ENCODE measurements at places on chromosomes 13 and 19. TPM values are rescaled to one million over a fixed set of nuclear protein-coding genes. Genes with fewer than 3 reads are reported as not detected.

MUC16 gene
- 0.90 TPM for total RNA-seq

TNNT1 gene
- total RNA-seq = not detected

COPE gene
- total RNA-seq = 147 TPM

- DNase-seq = no peak
These were observed 300.1 kb downstream of the COG6 start for GRCh38 chr13:39955560-39955959.

UBAC2 gene
- 49.3 TPM for total RNA-seq

TRIM28 gene
- total RNA-seq = 185 TPM

ELL gene
- 38.4 TPM for total RNA-seq

GRCh38 chr19:2084993-2085720 is 11.0 kb downstream of the MOB3A start:
- DNase-seq = no peak

GRCh38 chr13:43963726-43964125 is 84.0 kb downstream of the LACC1 start:
- DNase-seq = no peak

GRCh38 chr13:32150239-32150638 is 118.7 kb downstream of the FRY start:
- DNase-seq = no peak

RNF113B gene
- total RNA-seq = not detected

GRCh38 chr19:1590641-1591397 is 1.8 kb downstream of the MBD3 start:
- no peak for DNase-seq

DNA sequence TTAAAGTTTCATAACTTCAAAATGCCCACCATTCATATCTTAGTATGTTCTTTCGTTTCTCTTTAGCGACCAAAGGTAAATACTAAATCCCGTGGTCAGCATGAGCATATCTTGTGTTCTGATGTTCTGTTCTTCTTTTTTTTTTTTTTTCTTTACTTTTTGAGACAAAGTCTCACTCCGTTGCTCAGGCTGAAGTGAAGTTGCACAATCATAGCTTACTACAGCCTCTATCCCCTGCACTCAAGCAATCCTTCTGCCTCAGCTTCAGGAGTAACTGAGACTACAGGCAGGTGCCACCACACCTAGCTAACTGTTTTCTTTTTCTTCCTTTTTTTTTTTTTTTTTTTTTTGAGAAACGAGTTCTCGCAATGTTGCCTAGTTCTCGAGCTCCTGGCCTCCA is 60.9 kb upstream of the ATP12A start:
- no peak for DNase-seq

SYNGR4 gene
- total RNA-seq = not detected

LRRC63 gene
- 0.19 TPM for total RNA-seq

GRCh38 chr13:40375489-40376171 is 290.8 kb downstream of the FOXO1 start:
- DNase-seq = no peak

DNA sequence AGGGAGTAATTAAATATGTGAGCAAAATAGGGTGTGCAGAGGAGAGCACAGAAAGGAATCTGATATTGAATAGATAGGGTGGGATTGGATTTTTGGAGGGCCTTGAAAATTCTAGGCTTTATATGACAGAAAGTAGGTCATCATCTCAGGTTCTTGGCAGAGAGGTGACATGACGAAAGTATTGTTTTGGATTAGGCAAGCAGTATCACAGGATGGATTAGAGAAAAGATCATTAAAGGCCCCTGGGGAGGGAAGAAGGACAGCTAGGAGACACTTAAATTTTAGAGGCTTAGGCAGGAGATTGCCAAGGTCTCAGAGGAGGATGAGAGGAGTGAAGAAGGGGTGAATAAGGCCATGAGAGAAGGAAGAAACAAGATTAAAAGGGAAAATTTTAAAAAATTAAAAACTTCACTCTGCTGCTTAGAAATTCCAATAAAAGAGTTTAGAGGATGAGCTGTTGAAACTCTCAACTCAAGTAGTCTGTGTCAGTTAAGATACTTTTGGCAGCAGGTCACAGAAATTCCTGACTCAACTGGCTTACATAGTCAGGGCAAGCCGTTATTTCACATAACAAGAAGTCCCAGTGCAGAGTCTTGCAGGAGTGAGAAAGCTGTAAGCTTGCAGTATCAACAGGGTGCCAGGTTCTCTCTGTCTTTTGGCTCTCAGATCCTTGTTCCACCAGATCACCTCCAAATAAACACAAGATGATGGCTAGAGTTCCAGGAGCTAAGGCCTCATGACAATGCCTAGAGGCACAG is 8.8 kb downstream of the GPC6 start:
- DNase-seq = no peak

DNA sequence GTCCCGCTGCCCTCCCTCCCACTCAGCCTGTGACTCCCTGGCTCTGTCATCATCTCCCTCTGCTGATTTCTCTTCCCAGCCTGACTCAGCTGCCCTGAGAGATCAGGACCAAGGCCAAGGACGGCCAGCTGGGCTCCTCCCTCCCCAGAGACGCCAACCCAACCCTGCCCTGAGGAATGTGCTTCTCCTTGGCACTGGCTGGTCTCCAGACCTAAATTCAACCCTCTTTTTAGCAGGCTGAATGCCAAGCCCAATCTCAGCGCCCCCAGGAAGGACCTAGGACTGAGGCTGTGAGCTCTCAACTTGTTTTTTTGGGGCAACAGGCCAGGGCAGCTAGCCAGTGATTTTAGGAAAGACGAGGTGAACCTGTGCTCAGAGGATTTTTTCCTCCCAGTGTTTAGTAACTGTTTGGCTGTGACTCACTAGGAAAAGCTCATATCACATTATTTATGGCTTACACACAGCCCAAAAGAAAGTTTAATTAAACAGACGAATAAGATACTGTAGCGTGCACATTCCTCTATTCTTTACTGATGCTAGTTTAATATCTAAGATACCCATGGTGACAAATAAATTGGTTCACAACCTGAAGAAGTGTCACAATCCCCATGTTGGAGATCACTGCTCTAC is 7.4 kb upstream of the IGFL1 start:
- DNase-seq = no peak

DNA sequence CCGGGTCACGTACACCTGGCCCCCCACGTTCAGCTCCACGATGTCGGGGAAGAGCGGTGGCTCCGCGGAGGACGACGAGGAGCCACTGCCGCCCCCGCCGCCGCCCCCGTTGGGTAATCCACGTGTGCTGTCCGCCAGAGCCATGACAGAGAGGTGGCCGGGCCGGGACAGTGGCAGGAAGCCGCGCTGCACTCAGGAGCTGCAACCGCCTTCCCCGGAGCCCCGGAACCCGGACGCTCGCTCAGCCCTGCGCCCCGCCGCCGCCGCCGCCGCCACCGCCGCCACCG is 257 bp downstream of the KCTD12 start:
- no peak for DNase-seq

GJB2 gene
- 0.26 TPM for total RNA-seq

GRCh38 chr19:7648265-7649014 is 11.5 kb downstream of the STXBP2 start:
- DNase-seq = no peak

GRCh38 chr13:71524613-71525304 is 342.2 kb downstream of the DACH1 start:
- no peak for DNase-seq

- DNase-seq = no peak
These were observed 792.9 kb downstream of the LIG4 start for GRCh38 chr13:107422421-107422820.

GRCh38 chr19:48311384-48311783 is 14.0 kb upstream of the EMP3 start:
- DNase-seq = no peak

ICAM5 gene
- total RNA-seq = 1.2 TPM

- DNase-seq = no peak
These were observed 18.8 kb downstream of the ZSCAN5A start for GRCh38 chr19:56295531-56296455.

MEDAG gene
- total RNA-seq = 187 TPM

- no peak for DNase-seq
These were observed 5.5 kb downstream of the SF3A2 start for GRCh38 chr19:2242092-2242537.

ZNF701 gene
- 11.2 TPM for total RNA-seq

GRCh38 chr13:96214824-96215445 is 125.0 kb downstream of the HS6ST3 start:
- DNase-seq = no peak

- DNase-seq = no peak
These were observed 123.0 kb upstream of the KL start for GRCh38 chr13:32893176-32893575.

GRCh38 chr19:8224394-8225145 is 15.4 kb downstream of the CERS4 start:
- no peak for DNase-seq

DNA sequence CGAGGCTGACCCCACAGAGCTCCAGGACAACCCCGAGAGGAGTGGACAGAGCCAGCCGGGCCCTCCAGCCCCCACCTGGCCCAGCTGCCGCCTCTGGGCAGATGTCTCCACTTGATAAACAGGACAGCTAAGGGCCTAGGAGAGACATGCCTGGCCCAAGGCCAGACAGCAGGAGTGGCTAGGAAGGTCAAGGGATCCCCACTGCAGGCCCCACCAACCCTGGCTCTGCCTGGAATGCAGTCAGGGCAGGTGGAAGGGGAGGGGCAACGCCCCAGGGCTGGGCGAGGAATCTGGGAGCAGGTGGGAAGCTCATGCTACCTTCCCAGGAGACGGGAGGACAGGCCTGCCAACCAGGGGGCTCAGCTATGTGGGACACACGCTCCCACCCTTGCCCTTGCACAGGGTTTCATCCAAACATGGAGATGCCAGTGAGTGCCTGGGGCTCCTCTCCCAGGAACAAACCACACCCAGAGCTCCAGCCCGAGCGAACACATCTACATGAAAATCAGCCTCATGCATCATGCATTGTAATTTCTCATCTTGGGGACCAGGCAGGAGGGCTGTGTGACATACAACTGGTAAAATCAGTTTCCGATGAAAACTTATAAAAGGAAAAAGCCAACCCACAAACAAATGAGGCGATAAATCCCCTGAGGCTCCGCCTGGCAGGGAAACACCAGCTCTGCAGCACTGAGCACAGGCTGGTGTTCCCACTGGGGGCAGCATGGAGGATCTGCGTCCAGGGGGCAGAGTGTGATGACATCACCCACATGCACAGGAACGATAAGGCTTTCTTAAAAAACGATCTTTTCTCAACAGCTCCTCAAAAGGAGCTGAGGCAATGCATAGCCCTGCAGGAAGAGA is 25.0 kb downstream of the SH3GL1 start:
- no peak for DNase-seq

DNA sequence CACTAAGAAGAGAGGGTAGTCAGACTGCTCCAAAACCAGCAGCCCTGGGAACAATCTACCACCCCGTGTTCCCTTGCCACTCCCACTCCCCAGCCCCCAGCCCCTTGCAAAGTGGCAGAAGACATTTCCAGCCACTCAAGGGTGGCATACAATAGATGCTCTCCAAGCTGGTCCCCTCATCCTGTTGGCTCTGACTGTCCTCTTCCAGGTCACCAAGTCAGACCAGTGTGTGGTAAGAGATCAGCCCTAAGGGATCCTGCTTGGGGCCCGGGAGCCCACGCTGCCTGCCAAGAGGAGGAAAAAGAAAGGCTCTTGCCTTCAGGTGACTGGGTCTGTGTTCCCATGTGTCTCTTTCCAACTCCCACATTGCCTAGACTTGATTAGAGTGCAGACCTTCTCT is 25.0 kb downstream of the SERP2 start:
- no peak for DNase-seq

DNA sequence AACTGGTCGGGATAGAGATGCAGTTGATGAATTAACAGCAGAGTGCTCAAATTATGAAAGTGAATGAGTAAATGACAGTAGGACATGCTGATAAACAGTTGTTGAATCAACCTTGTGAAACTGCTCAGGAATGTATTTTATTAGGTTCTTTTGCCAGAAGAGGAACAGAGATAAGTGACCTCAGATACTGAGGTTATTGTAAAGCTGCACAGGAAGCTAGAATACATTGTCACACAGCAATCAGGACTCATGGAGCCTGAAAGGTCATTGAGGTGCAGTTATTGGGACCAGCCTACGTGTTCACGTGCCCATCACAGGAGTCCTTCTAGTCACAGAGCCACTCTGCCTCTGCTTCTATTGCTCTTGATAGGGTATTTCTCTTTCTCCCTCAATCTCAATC is 47.5 kb upstream of the MED4 start:
- DNase-seq = no peak

DNA sequence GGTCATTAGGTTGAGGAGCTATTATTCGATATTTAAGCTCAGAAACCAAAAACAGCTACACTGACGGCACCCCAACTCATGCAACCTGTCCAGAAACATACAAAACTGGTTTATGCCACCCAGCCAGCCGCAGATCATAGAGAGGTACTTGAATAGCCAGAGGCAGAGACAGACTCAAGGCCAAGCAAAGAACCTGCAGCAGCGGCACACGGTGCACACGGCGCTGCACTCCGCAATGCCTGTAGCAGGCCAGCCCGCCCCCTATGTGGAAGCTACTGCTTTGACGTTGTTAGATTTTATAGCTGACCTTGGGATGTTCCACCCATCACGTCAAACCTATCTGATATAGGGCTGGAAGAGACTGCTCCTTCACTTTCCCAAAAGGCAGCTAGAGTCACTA is 11.9 kb upstream of the DHRS12 start:
- DNase-seq = no peak

GRIN3B gene
- total RNA-seq = 0.16 TPM

GRCh38 chr13:114283576-114283975 is 2.2 kb downstream of the UPF3A start:
- no peak for DNase-seq

- no peak for DNase-seq
These were observed 8.7 kb downstream of the PIK3R2 start for GRCh38 chr19:18161636-18162002.

- no peak for DNase-seq
These were observed 568 bp downstream of the FUZ start for GRCh38 chr19:49812452-49812996.

- DNase-seq = no peak
These were observed 3.0 kb downstream of the LATS2 start for GRCh38 chr13:21058361-21058760.

DNA sequence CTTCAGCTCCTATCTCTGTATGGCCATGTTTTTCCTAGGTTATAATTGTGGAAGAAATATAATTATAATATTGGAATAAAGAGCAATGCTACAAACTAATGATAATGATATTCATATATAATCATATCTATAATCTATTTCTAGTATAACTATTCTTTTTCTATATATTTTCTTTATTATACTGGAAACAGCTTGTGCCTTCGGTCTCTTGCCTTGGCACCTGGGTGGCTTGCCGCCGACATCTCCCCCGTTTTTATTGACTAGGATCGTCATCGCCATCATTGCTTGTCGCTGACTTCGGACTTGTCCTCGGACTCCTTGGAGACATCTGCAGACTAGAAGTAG is 24.2 kb downstream of the ZNF763 start:
- no peak for DNase-seq

- DNase-seq = no peak
These were observed 2.7 kb downstream of the GPR4 start for GRCh38 chr19:45599286-45599685.

JAK3 gene
- 20.1 TPM for total RNA-seq

- DNase-seq = no peak
These were observed 74.6 kb upstream of the NPAS1 start for GRCh38 chr19:46944918-46945628.
